A549 treated with dexamethasone at 1 μM for 4 hours (cell line): ENCODE measurements at places on chromosomes 16 and 17. TPM values are rescaled to one million over a fixed set of nuclear protein-coding genes. Genes with fewer than 3 reads are reported as not detected.

HOXB1 gene
- total RNA-seq = not detected in 5 replicates

PTX4 gene
- not detected in 5 replicates for total RNA-seq

C17orf67 gene
- 1.5 to 2.3 TPM (median 1.8 TPM) in 5 replicates for total RNA-seq

CCL1 gene
- total RNA-seq = not detected in 5 replicates

HASPIN gene
- 14.2 to 15.6 TPM (median 15.2 TPM) in 5 replicates for total RNA-seq

LYRM9 gene
- 0.91 to 2.4 TPM (median 1.3 TPM) in 5 replicates for total RNA-seq

VWA3A gene
- 0.04 TPM in 2 of 5 replicates, not detected in the others for total RNA-seq

TGFB1I1 gene
- 42.8 to 62.0 TPM (median 54.3 TPM) in 5 replicates for total RNA-seq

NECAB2 gene
- total RNA-seq = 1.9 to 2.7 TPM (median 2.5 TPM) in 5 replicates

TXNDC11 gene
- total RNA-seq = 38.7 to 50.9 TPM (median 45.8 TPM) in 5 replicates
